ENCODE measurements at places on chromosomes 2 and 18.
A peak's percentile ranks its signal among the peaks of the same experiment; 100 is the strongest.

- DNase-seq, result peak; percentile 78
Measured at GRCh38 chr2:223027442-223027841, 24.5 kb upstream of the KCNE4 start.

DNA sequence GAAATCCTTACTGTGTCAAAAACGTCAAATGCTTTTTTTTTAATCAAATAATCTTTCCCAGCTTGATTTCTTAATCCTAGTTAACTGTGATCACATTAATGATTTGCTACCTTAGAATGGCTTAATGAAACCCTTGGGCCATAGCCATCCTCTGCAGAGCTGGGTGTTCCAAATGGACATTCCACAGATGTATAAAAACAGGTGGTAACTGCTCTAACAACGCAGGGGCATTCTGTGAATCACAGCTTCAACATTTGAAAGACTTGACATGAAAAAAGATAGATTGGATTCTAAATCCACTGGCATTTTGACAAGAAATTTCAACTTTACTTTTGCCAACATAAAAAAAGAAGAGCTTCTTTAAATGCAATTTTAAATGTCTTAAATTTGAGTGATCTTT lies 69.8 kb upstream of the RASGRP3 start:
- no peak for DNase-seq

DNA sequence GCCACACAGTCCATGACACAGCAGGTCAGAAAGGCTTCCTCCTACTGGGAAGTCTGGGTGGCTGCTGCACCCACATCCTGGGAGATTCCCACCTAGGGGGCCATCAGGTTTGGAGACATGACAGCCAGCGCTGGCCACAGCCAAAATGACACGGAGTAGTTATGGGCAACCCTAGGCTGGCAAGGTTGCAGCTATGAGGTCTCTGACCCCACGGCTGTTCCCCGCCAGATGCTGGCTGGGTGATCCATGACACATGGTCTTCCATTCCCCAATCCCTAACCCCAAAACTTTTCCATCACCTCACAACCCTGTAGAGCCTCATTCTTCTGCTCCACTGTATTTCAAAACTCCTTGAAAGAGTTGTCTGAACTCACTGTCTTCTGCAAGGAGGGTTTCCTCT lies 42.7 kb upstream of the EPAS1 start:
- DNase-seq, result no peak

DNA sequence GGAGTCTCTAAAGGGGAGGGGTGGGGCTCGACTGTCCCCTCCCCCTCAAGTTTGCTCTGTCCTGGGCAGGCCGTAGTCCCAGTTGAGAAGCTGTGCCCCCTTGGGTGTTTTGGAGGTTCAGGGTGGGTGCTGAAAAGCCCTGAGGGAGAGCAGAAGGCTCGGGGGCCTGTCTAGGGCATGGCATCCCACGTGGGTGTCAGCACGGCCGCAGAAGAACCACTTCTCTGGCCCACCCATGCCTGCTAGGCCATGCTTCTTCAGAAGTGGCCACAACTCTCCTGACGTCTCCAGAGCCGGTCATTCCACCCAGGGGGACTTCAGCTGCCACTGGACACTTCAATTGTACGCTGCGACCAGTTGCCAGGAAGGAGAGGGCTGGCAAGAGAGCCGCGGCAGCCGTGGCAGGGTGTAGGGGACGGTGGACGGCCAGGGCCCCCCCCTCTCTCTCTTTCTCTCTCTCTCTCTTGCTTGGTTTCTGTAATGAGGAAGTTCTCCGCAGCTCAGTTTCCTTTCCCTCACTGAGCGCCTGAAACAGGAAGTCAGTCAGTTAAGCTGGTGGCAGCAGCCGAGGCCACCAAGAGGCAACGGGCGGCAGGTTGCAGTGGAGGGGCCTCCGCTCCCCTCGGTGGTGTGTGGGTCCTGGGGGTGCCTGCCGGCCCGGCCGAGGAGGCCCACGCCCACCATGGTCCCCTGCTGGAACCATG lies at the start of gene INPP5D:
Gene INPP5D, plus strand, starts transcription at position 546 of the 704 bp plus-strand sequence. Its CDS starts 137 bp downstream, at position 683.
- no peak for DNase-seq

DNA sequence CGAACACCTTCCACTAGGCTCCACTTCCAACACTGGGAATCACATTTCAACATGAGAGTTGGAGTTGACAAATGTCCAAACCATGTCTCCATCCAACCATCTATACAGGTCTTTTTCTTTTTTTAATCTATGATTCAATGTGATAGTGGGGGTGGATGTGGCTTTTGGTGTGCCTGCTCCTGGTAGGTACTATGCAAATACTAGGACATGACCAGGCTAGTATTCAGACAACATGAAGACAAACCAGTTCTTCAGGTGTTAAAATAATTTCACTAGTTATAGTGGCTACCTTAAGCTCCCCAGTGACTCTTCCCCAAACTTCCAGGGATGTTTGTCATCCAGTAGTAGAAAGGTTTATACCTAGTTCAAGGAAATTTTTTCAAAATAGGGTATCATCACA lies 387.5 kb downstream of the CDH2 start:
- no peak for DNase-seq

DNA sequence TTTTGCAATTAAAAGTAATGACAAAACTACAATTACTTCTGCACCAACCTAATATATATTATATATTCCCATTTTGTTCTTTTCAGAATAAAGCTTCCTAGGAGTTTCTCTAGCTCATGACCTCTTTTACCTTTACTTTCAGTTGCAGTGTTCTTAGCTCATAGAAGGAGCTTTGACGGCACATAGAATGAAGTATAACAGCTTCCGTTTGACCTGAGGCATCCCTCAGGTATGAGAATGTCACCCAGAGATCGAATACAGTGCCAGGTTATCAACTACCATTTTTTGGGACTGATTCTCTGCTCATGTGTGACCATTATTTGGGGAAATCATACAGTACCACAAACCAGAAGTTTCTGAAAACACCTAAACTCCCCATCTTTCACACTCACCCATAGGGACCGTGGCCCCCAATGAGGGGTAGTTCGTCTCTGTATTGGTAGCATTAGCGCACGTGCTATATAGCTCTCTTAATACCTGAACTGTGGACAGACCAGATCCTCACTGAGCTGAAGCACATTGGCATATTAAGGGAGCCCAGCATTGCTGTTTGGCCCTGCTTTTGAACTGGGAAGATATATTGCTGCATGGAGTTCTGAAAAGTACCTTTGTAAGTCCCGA lies 123.0 kb downstream of the SPTBN1 start:
- DNase-seq, result no peak

- no peak for DNase-seq
Measured at GRCh38 chr18:72984290-72984689, 116.5 kb upstream of the NETO1 start.

- DNase-seq, result no peak
Measured at GRCh38 chr2:236538242-236538641, 31.4 kb upstream of the ACKR3 start.

- DNase-seq, result peak; percentile 93
Measured at GRCh38 chr2:226489775-226490541, 309.7 kb downstream of the IRS1 start.

DNA sequence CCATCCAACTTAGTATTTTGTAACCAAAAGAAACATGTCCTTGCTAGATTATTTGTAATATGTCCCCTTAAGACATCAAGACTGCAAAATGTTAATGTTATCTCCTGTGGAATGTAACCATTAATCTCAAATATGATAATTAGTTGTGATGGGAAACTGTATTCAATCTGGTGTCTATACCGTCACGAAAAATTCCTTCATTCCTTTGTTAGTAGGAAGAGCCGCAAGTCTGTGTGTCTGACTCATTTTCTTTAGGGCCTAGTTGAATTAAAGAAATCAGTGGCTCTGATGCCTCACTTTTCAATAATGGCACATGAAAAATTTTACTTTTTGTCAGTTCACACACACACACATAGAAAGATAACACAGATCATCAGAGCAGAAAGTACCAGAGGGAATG lies 127.1 kb upstream of the CHAC2 start:
- DNase-seq, result peak; percentile 50

GRCh38 chr18:62556397-62556796 lies 33.6 kb downstream of the ZCCHC2 start:
- no peak for DNase-seq

GRCh38 chr18:2843146-2843545 lies 3.7 kb upstream of the EMILIN2 start:
- no peak for DNase-seq

DNA sequence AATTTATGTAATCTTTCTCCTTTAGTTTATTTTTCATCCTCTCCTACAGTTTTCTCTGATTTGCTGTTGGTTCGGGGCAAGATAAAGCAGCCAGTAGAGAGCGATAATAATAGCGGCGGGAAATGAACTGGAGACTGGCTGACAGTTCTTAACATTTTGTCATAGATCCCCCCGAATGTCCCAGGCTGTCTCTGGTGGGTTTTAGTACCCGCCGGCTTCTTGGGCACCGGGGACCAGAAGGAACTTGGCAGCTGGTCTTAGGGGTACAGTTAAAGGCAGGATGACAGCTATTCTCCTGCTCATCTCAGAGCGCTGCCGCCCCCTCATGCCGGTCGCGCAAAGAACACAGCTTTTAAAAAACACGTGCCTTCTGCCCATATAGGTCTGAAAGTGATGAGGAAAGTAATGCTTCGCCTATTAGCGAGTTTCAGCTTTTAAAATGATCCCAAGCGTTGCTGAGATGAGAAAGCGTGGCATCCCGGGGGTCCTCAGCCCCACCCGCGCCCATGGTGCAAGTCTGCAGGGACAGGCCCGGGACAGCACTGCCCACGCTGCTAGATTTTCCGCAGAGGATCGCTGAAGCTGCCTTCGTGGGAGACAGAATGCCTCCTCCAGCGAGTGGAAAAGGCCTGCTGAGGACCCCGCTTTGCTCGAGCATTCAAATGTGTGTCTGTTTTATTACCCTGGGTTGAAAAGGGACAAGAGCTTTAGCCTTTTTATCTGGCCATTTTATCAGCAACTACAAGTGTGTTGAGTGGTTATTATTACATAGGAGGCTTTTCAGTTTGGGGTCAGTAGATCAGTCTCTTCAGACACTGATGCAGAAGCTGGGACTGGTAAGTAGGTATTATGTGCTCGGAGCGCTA lies 3.8 kb downstream of the ONECUT2 start:
- no peak for DNase-seq

- DNase-seq, result no peak
Measured at GRCh38 chr2:11962707-11963328, 216.4 kb downstream of the LPIN1 start.

DNA sequence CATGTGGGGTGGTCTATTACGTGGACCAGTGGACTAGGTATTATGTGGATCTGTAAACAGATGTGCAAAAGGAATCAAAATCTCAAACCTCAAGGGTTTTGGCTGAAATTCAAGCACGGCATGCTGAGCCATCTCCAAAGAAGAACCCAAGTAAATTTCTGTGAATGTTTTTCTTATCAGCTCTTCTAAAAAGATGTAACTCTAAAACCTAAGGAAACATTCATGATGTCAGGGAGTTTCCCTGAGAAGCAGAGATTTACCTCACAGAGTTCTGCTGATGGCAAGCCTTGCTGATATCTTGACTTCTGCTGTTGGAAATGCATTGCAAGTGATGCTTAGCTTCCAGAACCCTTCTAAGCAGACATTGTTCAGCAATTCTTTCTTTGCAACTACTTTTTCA lies 21.6 kb downstream of the DSG4 start:
- DNase-seq, result no peak
